Activated T-helper 2 cell treated with anti-CD3 and anti-CD28 coated beads, Interferon-gamma antibody, Interleukin-2, Interleukin-4, amounts not matched to agents 10 μg/mL and 5 μg/mL and 100 μg/mL, durations not matched to agents 14 hours and 24 hours and 36 hours (primary cell): ENCODE measurements at places on chromosomes 6 and 20.

DNA sequence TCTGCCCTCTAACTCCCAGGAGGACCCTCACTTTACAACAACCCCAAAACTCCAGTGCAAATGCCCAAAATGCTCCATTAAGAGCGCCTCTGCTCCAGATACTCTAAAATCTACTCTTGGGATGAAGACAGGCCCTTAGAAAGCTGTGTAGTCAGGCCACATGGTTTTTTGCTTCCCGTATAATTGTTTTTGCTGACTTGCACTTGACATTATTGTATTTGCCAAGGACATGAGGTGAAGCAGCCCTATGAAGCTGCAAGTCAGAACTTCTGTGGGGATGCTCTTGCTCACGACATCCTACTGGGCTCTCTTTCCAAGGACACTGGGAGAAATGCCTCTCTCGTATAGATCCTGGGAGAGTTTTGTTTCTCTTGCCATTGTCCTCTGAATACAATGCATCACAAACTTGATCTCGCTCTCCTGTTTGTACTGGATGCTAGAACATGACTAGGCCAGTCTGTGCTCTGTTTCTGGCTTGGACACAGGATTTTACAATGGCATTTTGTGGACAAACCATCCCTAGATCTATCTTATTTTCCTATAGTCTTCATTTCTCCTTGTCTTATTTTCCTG is 177.2 kb upstream of the DTNBP1 start:
- DNase-seq: no peak

DNA sequence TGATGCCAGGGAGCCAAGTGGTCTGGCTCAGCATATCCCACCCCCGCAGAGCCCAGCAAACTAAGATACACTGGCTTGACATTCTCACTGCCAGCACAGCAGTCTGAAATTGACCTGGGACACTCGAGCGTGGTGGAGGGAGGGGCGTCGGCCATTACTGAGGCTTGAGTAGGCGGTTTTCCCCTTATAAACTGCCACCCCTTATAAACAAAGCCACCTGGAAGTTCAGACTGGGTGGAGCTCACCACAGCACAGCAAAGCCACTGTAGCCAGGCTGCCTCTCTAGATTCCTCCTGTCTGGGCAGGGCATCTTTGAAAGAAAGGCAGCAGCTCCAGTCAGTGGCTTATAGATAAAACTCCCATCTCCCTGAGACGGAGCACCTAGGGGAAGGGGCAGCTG is 19.4 kb downstream of the TINAG start:
- DNase-seq: no peak

DNA sequence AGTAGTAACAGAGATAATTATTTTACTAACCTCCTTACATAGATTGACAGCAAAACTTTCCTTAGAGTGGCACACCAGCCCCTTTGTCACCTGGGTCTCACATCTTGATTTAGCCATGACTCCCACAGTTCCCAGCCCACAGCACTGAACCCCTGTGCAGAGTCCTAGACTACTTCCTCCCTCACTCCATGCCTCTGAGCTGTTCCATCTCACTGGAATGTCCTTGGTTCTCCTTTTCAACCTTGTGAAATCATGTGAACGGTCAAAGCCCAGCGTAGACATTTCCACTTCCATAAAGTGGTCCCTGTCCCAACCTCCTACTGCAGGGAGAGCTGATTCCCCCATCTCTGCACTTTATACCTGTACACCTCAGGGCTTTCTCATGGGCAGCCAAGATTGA is 19.7 kb downstream of the CGA start:
- no peak for DNase-seq

DNA sequence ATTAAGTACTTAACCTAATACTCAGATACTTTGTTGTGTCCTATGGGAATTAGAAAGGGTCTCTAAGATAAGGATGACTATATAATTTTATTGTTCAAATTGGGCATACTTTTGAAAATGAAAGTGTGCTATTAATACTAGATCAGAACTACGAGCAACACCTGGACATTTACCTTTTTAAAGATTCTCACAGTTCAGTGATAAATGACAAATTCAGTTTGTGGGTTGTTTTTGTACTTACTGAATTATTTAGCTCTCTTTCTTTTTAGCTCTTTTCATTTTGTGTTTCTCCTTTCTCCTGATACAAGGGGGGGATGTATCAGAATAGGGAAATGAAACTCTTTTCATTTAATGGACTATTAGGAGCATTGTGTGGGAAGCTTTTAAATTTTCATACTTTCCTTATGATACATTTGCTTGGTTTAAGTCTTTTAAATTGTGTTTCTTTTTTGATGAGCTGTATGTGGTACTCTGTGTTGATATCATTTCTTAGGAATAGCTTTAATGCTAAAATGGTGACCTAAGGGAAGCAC is 47.5 kb downstream of the PHF3 start:
- DNase-seq: no peak
